ENCODE measurements at places on chromosomes 11 and 22.

DNA sequence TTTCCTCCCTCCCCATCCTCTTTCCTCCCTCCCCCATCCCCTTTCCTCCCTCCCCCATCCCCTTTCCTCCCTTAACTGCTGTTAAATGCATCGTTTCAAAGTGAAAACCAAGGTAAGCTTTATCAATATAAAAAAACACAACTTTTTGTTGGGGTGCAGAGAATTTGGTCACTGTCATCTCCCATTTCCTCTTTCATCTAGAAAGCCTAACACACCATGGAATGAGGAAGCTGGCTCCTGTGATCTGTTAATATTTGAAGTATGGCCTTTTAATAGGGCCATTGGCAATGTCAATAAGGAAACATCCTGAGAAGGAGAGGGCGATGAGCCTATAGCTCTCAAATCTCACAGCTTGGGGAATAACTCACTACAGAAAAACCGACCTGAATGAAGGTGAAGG, 7.0 kb downstream of the EXPH5 start:
- DNase-seq = no peak

DNA sequence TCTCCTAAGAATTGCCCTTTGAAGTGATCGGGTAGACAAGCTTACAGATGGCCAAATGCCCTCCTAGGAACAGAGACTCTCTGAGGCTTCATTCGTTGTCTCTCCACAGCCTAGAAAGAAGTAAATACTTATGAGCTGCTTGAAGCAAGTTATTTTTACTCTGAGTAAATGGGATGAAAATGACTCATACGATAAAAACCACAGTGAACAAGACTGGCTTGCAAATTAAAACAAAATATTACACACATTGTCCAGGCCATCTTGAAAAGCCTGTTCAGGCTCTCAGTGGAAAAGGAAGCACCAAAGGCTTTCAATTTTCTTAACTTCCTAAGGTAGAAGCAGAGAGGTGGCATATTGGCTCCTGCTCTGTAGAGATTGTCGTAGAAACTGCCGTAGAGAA, 294.2 kb downstream of the NELL1 start:
- DNase-seq = no peak

- no peak for DNase-seq
Observed at GRCh38 chr11:57001674-57002401, 13.1 kb downstream of the OR5AK2 start.

- no peak for DNase-seq
Observed at GRCh38 chr11:19370100-19370861, 129.5 kb upstream of the E2F8 start.

GRCh38 chr11:92387859-92388258, 163.2 kb downstream of the FAT3 start:
- DNase-seq = no peak

- DNase-seq = no peak
Observed at GRCh38 chr22:27715106-27715505, 86.5 kb downstream of the MN1 start.

Data from stimulated activated CD4-positive, alpha-beta T cell treated with anti-CD3 and anti-CD28 coated beads, Interleukin-2, amount 100 ng/mL, for 24 hours (primary cell).